C1 segment of cervical spinal cord (tissue), 14 donors: ENCODE measurements at places on chromosomes 6 and 20.

GRCh38 chr20:59620860-59621505, 16.6 kb downstream of the PHACTR3 start:
- no peak for DNase-seq

- no peak for DNase-seq
Measured at GRCh38 chr6:13600036-13600435, 15.1 kb upstream of the NOL7 start.

DNA sequence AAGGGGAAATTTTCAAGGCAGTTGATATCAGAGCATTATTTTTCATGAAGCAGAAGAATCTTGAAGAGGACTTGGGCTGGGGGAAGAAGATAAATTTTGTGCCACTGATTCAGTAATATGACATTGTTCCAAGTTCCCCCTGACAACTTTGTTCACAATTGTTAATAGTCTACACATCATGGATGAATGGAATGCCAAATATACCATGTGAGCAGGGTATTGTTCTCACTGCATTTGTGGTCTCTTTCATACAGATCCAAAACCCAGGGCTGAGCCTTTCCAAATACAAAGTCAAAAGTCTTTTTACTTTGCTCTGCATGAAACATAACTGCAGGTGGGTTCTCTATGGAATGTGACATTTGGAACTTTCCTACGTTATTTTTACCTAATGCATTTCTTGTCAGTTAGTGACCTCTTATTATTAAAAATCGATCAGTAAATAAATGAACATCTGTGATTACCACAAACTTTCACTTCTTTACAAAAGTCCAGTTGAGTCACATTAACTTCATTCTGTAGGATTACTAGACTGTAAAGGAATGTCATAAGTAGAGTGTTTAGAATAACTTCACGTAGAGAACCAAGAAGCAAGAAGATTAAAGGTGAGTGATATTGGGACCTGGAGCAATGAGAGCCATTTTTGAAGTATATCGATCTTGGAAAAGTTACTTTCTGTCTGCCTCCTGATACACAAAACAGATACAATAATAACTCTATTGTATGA, 100.9 kb downstream of the RCAN2 start:
- DNase-seq = no peak

DNA sequence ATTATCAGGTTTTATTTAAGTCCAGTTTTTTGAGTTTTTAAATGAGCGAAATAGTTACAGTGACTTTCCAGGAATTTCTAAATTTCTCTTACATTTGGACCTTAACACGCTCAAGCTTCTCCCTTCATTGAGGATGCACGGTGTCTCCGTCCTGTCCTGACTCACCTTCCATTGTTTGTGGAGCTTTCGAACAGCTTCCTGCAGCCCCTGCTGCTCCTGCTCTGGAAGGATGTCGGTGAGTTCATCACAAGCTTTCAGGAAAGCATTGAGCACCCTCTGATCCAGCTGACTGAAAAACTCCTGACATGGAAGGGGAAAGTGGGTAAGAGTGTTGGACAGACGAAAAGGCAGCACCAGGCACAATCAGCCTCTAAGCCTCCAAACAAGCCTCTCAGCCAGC, 183.7 kb downstream of the SYNE1 start:
- DNase-seq = no peak

- no peak for DNase-seq
Measured at GRCh38 chr20:57814529-57814928, 104.7 kb upstream of the PMEPA1 start.
